Stimulated activated CD4-positive, alpha-beta T cell treated with anti-CD3 and anti-CD28 coated beads, Interleukin-1b, Interleukin-23, amount 100 ng/mL, for 1 hour (primary cell): ENCODE measurements at places on chromosomes 3 and 15.

- DNase-seq: no peak
Measured at GRCh38 chr3:38297947-38298711, 16.0 kb downstream of the SLC22A14 start.

DNA sequence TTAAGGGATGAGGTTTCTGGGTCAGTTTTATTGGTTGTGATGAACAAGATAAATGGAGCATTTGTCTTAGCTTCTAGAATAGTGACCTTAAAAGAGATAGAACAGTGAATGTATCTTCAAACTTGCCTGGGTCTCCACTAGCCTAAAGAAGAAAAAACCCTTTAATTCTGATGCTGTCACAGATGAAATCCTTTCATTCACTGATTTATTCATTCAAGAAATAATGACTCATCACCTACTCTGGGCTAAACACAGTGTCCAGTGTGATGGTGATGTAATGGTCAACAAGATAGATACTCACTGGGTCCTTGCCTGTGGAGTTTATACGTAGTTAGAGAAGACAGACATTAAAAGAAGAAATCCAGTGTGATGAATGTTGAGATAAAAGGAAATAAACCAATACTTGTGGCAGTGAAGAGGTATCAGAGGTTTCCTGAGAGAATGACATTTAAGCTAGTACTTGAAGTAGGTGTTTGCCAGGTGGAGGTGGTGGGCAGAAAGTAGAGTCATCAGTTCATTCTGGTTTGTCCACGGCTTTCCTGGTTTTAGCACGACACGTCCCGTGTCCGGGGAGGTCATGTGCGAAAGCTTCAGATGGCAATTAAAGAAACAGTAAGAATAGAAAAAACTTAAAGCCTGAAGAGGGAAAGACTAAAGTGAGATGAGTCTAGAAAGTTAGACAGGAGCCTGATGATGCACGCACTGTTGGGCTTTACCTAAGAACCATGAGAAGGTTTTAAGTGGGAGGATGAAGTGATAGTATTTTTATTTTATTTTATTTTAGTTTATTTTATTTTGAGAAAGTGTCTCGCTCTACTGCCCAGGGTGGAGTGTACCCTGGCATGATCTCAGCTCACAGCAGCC lies 18.5 kb downstream of the PAK2 start:
- DNase-seq: no peak

GRCh38 chr3:171883257-171883892 lies 40.2 kb downstream of the TMEM212 start:
- no peak for DNase-seq

GRCh38 chr3:9311228-9311627 lies 51.6 kb upstream of the THUMPD3 start:
- no peak for DNase-seq

DNA sequence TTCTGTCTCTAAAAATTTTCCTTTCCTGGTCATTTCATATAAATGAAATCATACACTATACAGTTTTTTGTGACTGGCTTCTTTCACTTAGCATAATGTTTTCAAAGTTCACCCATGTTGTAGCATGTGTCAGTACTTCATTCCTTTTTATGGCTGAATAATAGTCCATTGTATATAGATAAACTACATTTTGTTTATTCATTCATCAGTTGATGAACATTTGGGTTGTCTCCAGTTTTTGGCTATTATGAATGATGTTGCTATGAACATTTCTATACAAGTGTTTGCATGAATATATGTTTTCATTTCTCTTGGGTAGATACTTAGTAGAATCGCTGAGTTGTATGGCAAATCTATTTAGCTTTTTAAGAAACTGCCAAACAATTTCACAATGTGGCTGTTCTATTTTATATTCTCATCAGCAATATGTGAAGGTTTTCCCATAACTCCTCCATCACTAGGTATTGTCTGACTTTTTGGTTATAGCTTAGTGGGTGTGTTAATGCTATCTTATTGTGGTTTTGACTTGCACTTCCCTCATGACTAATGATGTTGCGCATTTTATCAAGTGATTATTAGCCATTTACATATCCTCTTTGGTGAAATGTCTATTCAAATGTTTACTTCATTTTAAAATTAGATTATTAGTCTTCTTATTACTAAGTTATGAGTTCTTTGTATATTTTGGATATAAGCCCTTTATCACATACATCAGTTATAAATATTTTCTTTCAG lies 21.7 kb upstream of the AP4E1 start:
- no peak for DNase-seq
